Tongue (tissue), 3 donors: ENCODE measurements at places on chromosomes 4 and X. TPM values are rescaled to one million over a fixed set of nuclear protein-coding genes. Genes with fewer than 3 reads are reported as not detected.

GRCh38 chr4:1249731-1250526 is 999 bp upstream of the CTBP1 start:
- DNase-seq, result peak; percentile 44

DNA sequence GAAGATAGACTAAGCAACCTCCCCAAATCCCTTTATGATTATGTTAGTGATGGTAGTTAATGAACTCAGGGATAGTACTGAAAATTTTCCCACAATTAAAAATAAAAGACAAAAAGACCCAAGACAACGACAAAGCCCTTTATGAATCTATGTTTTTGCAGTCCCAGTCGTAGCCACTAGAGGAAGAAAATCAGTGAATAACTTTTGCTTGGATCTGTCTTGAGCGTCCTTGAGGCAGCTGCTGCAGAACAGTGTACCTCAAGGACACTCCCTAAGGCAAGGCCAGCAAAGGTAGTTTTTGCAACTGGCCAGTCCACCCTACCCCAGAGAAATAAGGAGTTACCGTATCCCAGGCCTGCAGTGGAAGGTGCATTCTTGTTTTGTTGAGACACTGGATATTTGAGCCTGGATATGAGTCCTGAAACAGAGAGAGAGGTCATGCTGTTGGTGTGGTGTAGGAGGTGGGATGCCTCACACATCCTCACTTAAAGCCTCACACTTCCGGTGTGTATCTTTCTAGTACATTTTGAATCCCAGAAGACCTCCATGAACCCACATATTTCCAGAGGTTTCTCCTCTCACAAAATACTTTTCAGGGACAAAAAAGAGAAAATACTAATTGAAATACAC is 8.7 kb upstream of the TIMM8A start:
- no peak for DNase-seq

GRCh38 chr4:118850488-118851173 is 14.7 kb upstream of the SEC24D start:
- DNase-seq, result no peak

- DNase-seq, result no peak
Observed at GRCh38 chr4:67054896-67055295, 490.4 kb downstream of the CENPC start.

DNA sequence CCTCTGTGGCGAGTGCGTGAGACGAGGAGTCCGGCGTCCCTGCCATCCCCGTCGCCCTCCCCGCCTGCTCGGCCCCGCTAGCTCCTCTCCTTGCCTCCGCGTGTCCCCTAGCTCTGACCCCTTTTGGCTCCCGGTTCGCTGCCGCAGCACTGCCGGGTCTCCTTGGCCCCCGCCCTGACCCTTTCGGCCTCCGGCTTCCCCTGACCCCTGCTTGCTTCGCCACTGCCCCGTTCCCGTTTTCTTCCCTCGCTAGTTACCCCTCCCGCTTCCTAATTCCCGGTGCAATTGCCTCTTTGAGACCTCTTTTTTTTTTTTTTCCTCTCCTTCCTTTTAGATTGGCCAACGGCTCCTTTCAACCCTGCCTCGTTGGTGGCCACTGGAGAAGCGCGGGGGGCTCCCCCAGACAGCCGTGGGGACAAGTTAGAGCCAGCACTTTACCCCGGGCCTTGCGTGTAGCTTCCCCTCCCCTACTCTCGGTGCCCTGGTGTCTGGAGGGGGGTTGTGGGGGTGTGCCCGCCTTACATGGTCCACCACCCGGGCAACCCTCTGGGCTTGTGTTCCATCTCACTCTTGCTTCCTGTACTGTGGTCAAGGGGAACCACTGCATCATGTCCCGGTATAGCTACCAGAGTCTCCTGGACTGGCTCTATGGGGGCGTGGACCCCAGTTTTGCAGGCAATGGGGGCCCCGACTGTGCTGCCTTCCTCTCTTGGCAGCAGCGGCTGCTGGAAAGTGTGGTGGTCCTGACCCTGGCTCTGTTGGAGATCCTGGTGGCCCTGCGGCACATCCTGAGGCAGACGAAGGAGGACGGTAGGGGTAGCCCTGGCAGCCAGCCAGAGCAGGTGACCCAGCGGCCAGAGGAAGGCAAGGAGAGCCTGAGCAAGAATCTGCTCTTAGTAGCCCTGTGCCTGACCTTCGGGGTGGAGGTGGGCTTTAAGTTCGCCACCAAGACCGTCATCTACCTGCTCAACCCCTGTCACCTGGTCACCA is 548 bp downstream of the TMEM164 start:
- peak; percentile 20 for DNase-seq

BMX gene
- 3.4 TPM for total RNA-seq

DNA sequence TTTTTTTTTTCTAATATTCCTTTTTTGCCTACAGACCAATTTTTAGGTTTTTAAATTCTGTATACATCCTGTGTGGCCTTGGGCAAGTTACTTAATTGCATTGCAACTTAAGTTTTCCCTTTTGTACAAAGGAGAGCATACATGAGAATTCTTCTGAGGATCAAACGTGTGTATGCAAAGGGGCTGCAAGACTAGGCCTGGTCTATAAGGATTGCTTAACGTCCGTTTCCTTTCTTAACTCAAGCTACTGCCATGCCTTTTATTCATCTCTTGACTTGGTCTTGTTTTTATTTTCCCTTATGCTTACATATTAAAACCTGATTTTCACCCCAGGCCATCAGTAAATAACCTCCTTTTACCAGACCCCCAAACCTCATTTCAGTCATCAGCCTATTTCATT is 13.6 kb downstream of the RBPJ start:
- no peak for DNase-seq

CFAP47 gene
- total RNA-seq, result 0.10 TPM

- no peak for DNase-seq
Observed at GRCh38 chrX:131588995-131589394, 45.1 kb downstream of the OR13H1 start.

NSUN7 gene
- total RNA-seq, result 3.5 TPM

DNA sequence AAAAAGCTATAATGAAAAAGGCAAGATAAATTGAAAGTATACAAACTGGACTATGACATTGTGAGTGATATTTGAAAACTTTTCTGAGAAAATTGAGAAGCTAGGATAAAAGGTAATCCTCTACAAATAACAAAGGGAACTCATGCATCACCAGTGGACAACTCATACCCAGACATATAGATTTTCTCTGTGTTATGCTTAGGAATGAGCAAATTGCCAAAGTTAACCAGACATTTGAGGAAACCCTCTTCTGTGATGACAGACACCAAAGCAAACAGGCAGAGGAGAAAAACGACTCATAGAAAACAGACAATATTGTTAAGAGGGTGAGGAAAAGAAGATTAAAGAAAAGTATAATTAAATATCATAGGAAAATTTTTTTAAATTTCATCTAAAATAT is 186.5 kb downstream of the MAB21L2 start:
- DNase-seq, result no peak

GRCh38 chr4:80306260-80306659 is 29.3 kb upstream of the CFAP299 start:
- no peak for DNase-seq

DNA sequence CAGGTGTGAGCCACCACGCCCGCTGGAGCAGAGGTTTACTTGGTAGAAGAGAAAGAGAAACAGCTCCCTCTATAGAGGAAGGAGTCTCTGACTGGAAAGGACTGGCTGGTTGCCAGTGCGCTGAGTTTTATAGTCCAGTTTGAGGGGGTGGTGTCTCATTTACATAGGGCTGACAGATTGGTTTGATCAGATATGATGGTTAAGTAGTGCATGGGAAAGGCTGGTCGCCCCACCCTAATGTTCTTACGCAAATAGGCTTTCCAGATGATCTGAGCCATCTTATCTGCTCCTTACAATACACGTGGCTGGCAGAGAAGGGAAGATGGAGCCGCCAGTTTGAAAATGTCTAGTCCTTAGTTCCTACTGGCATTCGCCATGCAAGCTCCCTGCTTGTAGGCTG is 439.5 kb downstream of the NAF1 start:
- DNase-seq, result no peak

HELT gene
- total RNA-seq, result not detected

- no peak for DNase-seq
Observed at GRCh38 chrX:30530606-30531005, 47.0 kb downstream of the TASL start.

DNA sequence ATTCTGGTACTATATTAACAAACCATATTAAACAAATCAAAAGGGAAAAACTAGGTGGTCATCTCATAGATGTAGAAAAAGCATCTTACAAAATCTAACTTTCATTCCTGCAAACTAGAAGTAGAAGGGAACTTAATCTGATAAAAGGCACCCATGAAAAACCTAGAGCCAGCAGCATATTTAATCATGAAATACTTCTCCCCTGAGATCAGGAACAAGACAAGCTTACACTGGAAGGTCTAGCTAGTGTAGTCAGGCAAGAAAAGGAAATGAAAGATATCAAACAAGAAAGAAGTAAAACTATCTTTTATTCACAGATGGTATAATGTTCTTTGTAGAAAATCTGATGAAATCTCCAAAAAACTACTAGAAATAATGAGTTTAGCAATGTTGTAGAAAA is 41.2 kb downstream of the ATP10D start:
- no peak for DNase-seq

IL9R gene
- total RNA-seq, result not detected

FGB gene
- total RNA-seq, result not detected

- DNase-seq, result peak; percentile 5
Observed at GRCh38 chrX:119015407-119016237, 41.2 kb downstream of the LONRF3 start.

MMRN1 gene
- 27.6 TPM for total RNA-seq

LIMCH1 gene
- total RNA-seq, result 177 TPM

TMEM255A gene
- 6.7 TPM for total RNA-seq

DNA sequence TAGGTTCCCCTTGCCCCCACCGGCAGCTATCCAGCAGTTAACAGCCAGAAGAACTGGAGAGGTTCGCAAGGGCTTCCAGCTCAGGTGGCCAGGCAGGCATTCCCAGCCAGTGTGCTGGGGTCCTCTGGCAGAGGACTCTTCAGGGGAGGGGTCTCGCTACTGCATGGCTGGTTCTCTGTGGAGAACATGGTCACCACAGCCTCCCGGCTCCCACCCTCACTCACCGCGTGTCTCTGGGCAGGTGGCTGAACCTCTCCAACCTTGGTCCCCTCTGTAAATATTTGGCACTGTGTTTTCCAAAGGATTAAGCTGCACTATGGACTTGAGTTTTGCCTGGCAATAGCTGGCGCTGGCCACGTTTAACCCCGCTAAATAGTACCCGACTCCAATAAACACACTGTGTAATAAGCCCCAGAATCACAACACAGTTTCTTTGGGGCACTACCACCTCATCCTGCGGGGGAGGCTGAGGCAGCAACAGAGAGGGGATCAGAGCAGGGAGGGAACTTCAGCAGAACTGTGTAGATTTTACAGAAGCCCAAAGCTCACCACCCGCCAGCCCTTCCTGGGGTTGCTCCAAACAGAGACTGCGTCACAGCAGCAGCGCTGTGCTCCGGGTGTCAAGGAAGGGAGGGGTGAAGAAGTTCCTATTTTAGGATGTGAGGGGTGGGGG is 15.2 kb downstream of the BCOR start:
- DNase-seq, result peak; percentile 12

- DNase-seq, result no peak
Observed at GRCh38 chrX:123487669-123488068, 245.2 kb downstream of the THOC2 start.

GRCh38 chr4:73414936-73415271 is 10.8 kb downstream of the ALB start:
- peak; percentile 3 for DNase-seq

DNA sequence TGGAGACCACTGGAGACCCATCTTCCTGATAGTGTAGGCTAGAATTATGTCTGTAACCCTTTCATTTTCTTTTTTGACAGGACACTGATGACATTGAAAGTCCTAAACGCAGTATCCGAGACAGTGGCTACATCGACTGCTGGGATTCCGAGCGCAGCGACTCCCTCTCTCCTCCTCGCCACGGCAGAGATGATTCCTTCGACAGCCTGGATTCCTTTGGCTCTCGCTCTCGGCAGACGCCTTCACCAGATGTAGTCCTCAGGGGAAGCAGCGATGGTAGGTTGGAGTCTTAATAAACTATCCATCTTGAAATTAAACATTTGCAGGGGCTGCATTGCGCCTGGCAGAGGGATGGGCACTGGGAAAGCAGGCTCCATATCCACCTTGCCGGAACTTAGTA is 75.4 kb downstream of the LIMCH1 start:
- peak; percentile 43 for DNase-seq

GRCh38 chr4:182014164-182014563 is 229.0 kb upstream of the TENM3 start:
- no peak for DNase-seq
